NCI-H1048 (cell line): ENCODE measurements at places on chromosomes 11 and 22.

- no peak for DNase-seq
These were observed 710 bp downstream of the MTCH2 start for GRCh38 chr11:47641600-47642098.

DNA sequence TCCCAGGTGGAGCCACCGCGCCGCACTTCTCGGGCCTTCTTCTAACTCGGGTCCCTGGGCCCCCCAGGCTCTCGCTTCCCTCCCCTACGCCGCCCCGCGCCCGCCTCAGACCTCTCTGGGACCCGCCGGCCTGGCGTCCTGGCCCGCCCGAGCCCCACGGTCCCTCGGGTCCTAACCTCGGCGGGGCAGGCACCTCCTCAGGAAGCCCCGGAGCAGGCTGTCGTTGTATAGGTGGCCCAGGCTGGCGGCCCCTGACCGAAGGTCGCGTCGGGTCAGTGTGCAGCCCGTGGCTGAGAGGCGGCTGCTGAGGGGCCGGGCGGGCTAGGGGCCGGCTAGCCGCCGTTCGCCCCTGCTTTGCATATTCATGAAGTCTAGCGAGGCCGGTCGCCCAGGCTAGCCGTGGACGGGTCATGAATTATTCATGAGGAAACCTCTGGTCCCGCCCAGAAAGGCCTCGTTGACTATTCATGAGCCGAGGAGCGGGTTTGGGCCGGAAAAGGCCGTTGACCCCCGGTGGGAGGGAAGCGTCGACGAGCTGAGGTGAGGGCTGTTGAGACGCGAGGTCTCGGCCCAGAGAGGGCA is at the start of gene HORMAD2:
HORMAD2 (plus strand) TSS at position 513 of the 582 bp plus-strand sequence. CDS start 13,489 bp downstream, outside the sequence.
- no peak for DNase-seq

- DNase-seq = no peak
These were observed 84.6 kb upstream of the NNMT start for GRCh38 chr11:114211444-114212121.

DNA sequence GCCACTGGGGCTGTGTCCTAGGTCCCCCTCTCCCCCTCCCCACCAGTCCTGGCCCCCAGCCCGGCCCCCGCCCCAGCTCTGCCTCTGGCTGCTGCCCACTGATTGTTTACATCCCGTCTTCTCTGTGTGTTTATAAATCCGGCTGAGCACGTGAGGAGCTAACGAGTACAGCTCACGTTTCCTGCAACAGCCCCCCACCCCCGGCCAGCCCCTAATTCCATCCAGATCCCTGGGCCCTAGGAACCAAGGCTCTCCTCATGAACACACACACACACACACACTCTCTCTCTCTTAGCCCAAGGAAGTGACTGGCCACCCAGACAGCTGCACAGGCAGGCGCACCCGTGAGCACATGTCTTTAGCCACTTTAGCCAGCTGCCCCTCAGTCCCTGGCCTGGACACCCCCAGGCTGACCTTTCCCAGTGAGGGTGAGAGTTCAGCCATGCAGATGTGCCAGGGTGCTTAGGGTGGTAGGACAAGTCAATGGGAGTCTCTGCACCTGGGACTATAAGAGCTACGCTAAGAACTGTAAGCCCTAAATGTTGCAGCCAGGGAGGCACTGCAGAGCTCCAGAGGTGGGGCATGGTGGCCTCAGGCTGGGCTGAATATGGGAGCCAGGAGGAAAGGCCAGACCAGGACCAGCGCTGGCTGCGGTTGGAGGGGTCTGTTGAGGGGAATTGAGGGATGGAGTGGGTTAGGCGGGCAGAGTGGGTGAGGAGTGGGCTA is 2.9 kb downstream of the CLCF1 start:
- DNase-seq = no peak
